ENCODE measurements at places on chromosomes 12 and 14.

DNA sequence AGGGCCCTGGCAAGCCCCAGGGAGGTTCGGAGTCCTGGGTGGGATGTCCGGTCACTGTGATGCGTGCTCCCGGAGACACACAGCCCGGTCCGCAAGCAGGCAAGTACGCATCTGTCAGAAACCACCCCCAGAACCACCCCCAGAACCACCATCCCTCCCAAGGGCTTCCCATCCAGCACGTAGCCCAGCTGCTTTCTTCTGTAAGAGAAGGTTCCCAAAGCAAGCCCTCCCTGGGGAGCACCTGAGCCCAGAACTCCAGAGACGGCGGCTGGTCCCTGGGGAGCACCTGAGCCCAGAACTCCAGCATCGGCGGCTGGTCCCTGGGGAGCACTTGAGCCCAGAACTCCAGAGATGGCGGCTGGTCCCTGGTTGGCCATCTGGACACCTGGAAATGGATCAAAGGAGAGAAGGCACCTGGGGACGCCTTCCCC, 2.6 kb upstream of the FBRSL1 start:
- DNase-seq, result no peak

DNA sequence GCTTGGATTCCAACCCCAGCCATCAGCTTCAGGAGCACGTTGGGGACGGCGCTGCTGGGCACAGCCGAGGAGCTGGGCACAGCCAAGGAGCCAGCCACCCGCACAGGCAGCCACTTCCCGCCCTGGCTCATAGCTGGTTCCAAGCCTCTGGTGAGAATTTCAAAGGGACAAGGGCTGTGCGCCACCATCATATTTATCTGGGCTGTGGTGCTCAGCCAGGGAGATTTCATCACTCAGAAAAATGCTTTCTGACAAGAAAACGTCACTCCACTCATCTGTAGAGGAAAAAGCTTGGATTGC, 66.4 kb downstream of the GALNT9 start:
- DNase-seq, result no peak

GRCh38 chr12:60489071-60489470, 893.2 kb downstream of the SLC16A7 start:
- no peak for DNase-seq

DNA sequence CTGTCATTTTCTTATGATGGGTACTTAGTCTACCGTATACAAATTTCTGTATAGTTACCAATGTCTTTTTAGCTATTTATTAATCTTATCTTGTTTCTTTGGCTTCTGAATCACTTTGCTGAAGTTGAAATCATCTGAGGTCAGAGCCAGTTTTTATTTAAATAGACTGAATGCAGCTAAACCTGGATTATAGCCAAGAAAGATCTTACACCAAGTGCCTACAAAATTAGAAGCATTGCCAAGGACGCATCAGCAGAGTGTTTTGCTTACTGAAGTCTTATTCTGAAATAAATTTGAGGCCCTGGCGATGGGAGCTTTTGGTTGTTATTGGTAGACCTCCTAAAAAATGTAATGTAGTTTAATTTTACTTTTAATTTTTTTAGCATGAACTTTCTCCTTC, 128.2 kb downstream of the RGS6 start:
- DNase-seq, result no peak

DNA sequence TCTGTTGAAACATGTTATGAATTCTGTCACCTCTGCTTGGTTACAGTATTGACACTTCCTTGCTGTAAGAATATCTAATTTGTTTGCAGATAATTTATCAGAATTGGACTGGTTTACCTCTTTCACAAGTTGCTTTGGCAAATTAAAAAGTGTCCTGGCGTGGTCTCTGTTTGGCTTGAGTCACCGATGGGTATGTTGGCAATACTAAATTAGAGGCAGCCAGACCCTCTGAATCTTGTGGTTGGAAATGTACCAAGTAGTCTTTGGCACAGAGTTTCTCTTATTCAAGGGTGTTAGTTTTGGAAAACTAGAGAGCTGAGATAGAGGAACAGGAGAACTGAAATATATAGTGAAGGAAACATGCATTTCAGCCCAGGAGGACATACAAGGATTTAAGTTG, 521.1 kb upstream of the MGAT4C start:
- DNase-seq, result no peak

GRCh38 chr14:75460394-75460793, 32.6 kb downstream of the JDP2 start:
- no peak for DNase-seq

GRCh38 chr14:84797326-84797725, 732.6 kb upstream of the FLRT2 start:
- DNase-seq, result no peak

DNA sequence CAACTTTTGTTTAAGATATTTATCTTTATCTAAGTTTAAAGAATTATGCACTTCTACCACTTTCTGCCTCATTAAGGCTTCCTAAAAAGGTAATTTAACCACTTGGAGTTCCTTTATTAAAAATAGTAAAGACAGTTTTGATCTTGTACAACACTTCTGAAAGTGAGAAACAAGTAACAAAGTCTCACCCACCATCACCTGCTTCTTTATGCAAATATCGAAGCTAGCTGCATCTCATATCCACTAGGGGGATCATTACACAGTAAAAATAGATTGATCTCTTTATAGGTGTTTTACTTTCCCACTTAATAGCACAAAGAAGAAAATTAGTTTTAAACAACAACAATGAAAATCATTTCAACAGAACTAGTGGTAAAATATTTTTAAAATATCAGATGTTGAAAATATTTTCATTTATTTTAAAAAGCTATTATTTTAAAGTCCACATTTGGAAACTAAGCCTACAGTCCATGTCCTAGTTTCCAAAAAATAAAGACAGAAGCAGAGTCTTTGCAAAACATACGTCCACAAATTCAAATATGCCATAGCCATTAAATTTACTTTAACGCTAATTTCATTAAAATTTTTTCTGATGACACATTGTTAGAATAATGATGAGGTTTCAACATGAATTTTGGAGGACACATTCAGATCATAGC, 160.0 kb upstream of the SOX5 start:
- no peak for DNase-seq
